ENCODE measurements at places on chromosomes 2 and 18. TPM values are rescaled to one million over a fixed set of nuclear protein-coding genes. Genes with fewer than 3 reads are reported as not detected.

GPR45 gene
- total RNA-seq = not detected

CDH20 gene
- not detected for total RNA-seq

DES gene
- total RNA-seq = 21.9 TPM

CIB4 gene
- not detected for total RNA-seq

TXNL1 gene
- 65.4 TPM for total RNA-seq

MSTN gene
- not detected for total RNA-seq

QPCT gene
- total RNA-seq = not detected

NBEAL1 gene
- total RNA-seq = 8.4 TPM

MYO7B gene
- not detected for total RNA-seq

RFX8 gene
- not detected for total RNA-seq

ZNF638 gene
- total RNA-seq = 79.5 TPM

TMEM18 gene
- total RNA-seq = 18.4 TPM

COA5 gene
- 33.4 TPM for total RNA-seq

ITGB1BP1 gene
- total RNA-seq = 99.4 TPM

RIT2 gene
- not detected for total RNA-seq

ATP5F1A gene
- 401 TPM for total RNA-seq

FAM124B gene
- 7.6 TPM for total RNA-seq

LBH gene
- 9.5 TPM for total RNA-seq

ONECUT2 gene
- 2.5 TPM for total RNA-seq

SLC1A4 gene
- total RNA-seq = 24.0 TPM

Measured in K562 (cell line).